CD4-positive, alpha-beta T cell (primary cell): ENCODE measurements at places on chromosomes 6 and 20. TPM values are rescaled to one million over a fixed set of nuclear protein-coding genes. Genes with fewer than 3 reads are reported as not detected.

GRCh38 chr6:169292338-169293124 is 38.9 kb upstream of the THBS2 start:
- no peak overlapping the region for H3K27ac ChIP-seq
- H3K4me1 ChIP-seq = no peaks in the 10 kb centered on the region
- no peaks in the 10 kb centered on the region for H3K27me3 ChIP-seq
- no peaks in the 10 kb centered on the region for H3K36me3 ChIP-seq

The PRDM13 gene
- not detected for total RNA-seq

The RCAN2 gene
- total RNA-seq = not detected

The ZC2HC1B gene
- not detected for total RNA-seq
